Activated naive CD8-positive, alpha-beta T cell treated with anti-CD3 and anti-CD28 coated beads, Interleukin-2, amount 50 U/mL, for 24 hours (primary cell): ENCODE measurements at places on chromosomes 4 and X.
A peak's percentile ranks its signal among the peaks of the same experiment; 100 is the strongest.

- no peak for DNase-seq
Observed at GRCh38 chr4:5693871-5694270, 14.5 kb downstream of the EVC2 start.

GRCh38 chr4:143819029-143819428, 86.3 kb downstream of the GYPE start:
- DNase-seq, result no peak

DNA sequence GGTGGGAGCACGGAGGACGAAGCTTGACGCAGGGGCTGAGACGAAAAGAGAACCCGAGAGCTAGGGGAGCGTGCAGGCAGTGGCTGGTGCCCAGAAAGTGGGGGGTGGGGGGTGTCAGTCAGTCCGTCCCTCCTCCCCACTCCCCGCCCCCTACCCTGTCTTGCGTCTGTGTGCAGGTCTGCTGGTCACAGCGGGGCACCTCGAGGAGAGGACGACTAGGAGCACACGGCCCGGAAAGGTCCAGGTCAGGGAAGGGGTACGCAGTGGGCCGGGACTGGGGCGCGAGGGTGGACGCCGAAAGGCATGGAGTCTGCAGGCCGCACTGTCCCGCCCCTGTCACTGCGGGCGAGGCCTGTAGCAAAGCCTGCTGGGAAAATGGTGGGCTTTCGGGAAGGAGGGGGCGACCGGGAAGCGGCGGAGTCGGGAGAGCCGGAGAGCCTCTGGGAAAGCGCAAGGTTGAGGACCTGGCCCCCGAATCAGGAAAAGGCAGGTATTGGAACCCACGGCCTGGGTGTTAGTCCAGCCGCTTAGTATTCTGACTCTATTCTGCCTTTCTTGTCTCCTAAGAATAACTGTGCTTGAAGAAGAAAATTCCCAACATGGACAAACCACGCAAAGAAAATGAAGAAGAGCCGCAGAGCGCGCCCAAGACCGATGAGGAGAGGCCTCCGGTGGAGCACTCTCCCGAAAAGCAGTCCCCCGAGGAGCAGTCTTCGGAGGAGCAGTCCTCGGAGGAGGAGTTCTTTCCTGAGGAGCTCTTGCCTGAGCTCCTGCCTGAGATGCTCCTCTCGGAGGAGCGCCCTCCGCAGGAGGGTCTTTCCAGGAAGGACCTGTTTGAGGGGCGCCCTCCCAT, 769 bp downstream of the TCEAL1 start:
- DNase-seq, result peak; percentile 17

DNA sequence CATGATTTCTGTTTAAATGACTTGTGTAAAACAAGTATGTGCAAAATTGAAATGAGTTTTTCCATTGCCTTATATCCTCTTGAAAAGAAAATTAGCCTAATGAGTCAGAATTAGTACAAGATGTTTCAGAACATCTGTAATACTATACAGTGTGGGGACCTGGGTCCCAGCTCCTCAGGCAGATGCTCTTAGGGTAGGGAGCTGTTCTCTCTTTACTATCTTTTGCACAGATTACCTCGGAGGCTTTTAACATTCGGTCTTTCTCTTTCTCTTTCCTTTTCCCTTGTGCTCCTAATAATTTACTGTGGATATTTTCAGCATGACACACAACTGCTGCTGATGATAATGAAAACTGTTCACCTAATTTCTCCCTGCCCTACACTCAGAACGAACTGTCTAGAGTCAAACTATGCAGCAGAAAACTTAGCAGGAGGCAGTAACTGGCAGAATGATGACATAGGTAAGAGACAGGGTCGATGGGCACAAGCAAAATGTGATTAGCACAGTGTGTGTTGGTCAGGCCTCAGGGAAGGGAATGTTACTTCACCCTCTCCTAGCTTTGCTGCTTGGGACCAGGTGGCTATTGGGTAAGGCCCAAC, 455.3 kb downstream of the PDHA2 start:
- no peak for DNase-seq

DNA sequence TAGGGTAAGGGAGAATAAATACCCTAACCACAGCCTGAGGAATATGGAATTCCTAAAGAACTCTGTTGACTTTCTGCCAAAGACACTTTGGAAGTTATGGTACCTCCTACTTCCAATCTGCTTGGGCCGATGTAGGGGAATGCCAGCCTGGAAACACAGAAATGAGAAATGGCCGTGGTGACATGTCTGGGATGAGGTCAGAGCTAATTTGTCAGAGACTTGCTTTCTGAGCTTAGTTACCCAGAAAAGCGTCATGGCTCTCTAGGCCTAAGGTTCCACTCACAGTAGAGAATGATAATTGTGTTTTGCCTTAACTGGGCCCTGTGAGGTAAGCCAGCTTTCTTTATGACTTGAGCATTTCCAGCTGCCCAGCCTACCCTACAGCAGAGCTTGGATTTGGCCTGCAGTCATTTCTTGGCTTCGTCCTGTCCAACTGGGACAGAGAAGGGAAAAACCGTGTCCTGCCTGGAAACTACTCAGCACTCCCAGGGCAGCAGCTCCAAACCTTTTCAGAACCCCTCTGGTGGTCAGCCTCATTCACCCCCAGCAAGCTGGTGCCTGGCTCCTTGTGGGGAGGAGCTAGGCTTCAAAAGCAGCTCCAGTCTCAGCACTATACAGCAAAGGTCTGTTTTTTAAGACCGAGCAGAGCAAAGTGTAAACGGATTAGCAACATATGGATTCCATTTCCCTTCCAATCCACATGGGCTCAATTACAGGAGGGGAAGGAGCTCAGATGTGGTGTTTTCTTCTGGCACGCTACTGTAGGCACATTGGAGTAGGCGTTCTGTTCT, 92.3 kb downstream of the RLIM start:
- DNase-seq, result no peak

DNA sequence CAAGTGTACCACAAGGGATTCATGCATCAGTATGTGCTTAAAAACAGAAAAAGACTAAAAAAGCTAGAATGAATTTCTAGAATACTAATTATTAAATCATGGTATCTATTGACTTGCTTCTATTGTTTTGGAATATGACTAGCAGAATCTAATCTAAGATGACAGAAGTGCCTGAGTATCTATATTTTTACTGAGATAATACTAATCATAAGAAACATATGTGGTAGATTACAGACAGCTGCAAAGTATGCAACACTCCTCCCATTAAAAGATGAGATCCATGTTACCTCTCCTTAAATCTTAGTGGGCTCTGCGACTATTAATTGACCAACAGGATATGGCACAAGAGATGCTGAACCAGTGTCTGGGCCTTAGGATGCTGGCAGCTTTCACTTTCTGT, 89.4 kb downstream of the COL25A1 start:
- DNase-seq, result no peak

DNA sequence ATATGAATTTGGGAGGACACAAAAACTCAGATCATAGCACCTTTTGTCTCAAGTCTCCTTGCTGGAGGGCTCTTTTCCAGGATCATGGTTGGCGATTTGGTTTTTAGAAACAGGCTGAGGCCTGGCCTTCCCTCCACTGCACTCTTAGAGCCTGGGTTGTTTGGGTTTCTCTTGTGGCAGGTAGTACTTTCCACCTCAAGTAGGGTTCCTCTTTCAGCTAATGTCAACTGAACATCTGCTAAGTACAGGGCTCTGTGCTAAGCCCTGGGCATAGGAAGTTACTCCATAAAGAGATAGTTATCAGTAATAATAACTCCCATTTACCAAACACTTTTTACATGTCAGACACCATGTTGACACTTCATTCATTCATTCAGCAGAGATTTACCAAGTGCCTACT, 28.2 kb upstream of the APLN start:
- no peak for DNase-seq

- DNase-seq, result peak; percentile 32
Observed at GRCh38 chr4:76738086-76738931, 159.6 kb downstream of the SOWAHB start.

DNA sequence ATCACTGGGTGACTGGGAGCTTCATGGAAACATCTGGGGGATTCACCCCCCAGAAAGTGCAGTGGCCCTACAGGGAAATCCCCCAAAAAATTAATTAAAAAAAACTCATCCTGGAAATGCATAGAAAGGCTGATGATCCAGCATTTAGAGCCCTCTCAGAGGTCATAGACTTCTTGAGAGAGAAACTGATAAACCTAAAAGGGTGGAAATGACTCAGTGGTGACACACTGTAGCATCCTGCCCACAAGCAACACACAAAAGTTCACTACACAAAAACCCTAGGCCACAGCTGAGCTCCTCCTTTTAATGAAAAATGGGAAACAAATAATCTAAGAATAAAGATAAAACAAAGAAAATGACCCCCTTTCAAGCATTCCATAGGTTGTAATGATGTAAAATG, 911.5 kb downstream of the GLUD2 start:
- no peak for DNase-seq

GRCh38 chrX:13232484-13232883, 87.4 kb downstream of the ATXN3L start:
- no peak for DNase-seq

DNA sequence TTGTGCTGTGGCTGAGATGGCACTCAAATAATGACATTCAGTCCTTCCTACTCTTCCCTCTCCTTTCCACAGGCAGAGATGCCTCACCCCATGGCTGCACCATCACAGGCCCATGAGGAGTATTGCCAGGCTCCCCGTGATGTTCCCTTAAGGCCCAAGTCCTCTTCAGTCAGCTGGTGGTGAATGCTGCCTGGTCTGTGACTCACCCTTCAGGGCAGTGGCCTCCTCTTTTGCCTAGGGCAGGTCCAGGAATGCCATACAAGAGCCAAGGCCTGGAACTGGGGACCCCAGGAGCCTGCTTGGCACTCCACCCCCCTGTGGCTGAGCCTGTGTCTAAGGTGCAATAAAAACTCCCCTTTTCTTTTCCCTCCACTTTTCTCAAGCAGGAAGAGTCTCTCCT, 144.2 kb upstream of the GEMIN8 start:
- DNase-seq, result no peak

DNA sequence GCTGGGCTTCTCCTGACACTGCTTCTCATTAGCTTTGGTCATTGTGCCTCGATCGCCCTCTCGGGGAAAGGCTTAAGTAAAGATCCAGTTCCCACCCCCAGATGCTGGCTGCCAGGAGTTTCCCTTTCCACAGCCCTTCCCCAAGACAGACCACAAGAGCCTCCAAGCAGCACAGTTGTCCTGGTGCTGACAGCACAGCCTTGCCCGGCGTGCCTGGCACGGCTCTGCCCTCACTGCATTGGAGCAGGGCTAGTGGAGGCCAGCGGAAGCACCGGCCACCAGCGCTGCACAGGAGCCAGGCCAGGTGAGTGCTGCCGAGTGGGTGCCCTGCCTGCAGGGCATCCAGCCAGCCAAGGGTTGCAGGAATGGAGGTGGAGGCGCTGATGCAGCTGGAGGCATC, 9.7 kb upstream of the MSANTD1 start:
- DNase-seq, result no peak

DNA sequence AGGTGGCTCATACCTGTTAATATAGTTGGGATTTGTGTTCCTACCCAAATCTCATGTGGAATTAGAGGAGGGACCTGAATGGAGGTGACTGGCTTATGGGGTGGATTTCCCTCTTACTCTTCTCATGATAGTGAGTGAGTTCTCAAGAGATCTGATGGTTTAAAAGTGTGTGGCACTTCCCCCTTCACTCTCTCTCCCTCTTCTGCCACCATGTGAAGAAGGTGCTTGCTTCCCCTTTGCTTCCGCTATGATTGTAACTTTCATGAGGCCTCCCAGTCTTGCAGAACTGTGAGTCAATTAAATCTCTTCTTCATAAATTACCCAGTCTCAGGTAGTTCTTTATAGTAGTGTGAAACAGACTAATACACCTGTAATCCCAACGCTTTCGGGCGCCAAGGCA, 28.3 kb upstream of the WDR19 start:
- DNase-seq, result no peak

DNA sequence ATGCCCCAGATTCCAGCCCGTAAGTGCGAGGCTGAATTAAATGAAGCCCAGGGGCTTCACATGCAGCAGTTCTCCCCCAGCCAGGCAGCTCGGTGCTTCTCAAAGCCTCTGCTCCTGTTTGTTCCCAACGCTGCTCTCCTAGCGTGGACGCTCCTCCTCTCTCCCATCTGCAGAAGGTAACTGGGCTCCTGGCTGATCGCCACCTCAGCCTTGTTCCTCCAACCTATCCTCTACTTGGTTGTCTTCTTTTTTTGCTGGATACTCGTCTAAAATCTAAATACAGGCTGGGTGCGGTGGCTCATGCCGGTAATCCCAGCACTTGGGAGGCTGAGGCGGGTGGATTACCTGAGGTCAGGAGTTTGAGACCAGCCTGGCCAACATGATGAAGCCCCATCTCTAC, 70.3 kb downstream of the NSUN7 start:
- no peak for DNase-seq

DNA sequence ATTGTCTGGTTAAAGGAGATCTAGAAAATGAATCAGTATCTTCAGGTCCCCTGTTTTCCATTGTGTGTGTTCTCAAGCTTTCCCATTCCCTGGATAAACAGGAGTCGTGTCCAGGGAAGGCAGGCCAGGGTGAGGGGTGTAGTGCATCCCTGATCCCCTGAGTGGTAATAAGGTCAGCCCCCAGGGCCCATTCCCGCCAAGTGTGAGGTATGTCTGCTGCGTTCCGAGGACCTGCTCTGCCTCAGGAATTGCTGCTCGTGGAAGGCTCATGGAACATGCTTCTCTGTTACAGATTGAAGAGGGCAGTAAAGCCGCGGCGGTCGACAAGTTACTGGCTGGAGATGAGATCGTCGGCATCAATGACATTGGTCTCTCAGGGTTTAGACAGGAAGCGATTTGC, 87.1 kb downstream of the SHROOM2 start:
- DNase-seq, result no peak

GRCh38 chr4:114497116-114497515, 101.5 kb upstream of the UGT8 start:
- no peak for DNase-seq

DNA sequence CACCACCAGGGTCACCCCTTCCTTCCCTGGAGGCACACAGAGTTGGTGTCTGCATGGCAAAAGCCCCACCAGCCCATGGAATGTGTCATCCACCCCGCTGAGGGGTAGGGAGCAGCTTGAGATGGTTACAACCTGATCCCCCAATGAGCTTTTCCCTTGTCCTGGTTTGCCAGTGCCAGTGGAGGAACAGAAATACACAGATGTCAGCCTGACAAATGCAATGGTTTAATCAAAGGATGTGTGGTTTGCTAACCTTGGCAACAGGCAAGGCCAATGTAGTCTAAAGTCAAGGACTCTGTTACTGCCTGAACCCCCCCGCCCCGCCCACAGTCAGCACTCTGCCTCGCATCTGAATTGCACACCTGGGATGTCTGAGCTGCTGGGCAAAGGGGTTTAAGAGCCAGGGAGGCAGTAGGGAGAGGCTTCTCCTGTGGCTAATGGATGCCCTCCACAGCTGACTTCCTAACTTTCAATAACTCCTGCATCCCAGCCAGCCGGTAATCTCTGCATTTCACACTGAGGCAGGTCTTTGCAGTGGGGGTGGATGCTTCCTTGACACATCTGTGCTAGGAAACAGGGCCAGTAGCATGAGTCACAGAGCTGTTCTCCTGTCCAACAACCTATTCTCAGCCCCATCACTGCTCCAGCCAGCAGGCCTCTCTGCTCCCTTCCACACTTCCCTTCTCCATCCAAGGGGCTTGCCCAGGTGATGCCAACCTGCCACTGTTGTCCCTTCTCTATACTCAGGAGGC, 137.5 kb downstream of the AMMECR1 start:
- no peak for DNase-seq

DNA sequence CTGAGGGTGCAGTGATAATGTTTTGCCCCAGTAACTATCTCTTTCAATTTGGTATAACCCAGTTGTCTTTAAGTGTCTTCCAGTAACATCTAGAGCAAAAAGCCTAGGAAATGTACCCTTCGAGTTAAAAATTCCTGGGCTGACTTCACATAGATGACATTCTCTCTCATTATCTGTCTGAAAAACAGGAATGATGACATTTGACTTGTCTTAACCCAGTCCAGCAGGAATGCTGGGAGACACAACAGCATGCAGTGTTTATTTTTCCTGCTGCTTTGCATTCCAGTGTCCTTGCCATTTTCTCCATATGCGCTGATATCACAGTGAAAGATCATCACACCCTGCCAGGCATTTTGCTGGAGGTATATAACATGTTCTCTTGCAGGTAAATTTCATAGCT, 130.0 kb downstream of the SOWAHB start:
- DNase-seq, result no peak
